ENCODE measurements at places on chromosomes 3 and 15.
A peak's percentile ranks its signal among the peaks of the same experiment; 100 is the strongest.

- no peak for DNase-seq
Observed at GRCh38 chr3:129065016-129065719, 4.6 kb downstream of the GP9 start.

GRCh38 chr15:94127006-94127405 is 104.4 kb upstream of the MCTP2 start:
- no peak for DNase-seq

GRCh38 chr3:120092474-120092873 is 1.8 kb downstream of the GSK3B start:
- no peak for DNase-seq

DNA sequence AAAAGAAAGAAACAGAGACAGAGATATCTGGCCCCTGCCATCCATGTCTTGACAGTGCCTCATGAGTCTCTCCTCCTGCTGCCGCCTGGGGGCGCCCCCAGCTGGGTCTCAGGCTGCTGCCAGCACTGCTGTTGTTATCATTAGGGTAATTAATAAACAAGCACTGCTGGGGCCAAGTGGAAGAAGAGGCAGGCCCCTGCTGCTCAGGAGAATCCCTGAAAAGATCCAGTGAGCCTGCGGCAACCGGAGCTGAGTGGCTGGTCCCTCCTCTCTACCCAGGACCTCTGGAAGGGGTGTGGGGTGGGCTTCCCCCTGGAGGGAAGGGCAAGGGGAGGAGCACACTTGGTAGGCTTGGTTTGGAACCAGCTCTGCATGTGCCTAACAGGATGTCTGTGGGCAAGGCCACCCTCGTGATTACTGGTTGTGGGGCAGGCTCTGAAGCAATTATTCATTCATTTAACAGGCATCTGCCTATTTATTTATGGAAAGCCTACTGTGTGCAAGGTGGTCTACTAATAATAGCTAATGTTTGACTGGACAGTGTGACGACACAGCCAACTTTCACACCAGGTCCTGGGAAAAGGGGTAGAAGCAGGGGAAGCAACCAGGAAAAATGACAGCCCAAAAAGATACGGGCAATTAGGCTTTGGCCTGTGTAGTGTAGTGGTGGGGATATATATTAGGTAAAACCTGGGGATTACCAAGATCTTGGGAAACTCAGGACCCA is 1.2 kb upstream of the TYRO3 start:
- DNase-seq: peak; percentile 58

DNA sequence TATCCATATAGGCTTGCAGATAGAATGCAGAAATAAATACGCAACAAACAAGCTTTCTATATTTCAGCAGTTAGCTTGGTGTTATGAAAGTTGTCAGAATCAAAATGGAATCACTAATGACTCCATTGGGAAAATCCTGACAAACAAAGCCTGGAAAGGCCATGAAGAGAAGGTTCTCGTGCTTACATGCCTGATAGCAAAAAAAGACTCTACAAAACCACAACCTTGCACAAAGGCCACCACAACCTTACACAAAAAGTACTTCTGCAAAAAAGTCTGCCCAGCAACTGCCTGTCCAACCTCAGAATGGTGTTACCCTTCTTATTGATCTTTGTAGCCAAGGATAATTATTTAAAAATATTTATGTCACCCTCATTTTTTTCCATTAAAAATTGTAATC is 14.4 kb upstream of the PLSCR1 start:
- DNase-seq: no peak

DNA sequence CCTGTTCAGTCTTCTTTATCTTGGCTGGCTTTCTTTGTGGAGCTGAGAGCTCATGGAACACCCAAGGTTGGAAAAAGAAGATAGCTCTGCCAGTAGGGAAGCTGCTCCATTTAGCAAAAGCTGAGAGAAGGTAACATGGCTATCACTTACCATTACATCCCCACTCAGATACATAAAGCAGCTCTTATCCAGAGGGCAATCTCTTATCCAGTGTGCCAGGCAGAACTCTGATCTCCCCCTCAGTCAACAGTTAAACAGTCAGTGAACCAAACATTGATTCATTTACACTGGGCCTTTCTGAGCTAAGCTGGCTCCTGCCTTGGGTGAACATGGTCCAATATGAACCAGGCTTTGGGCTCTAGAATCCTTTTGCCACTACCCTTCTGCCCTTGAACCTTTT is 624.2 kb downstream of the NTRK3 start:
- DNase-seq: no peak

DNA sequence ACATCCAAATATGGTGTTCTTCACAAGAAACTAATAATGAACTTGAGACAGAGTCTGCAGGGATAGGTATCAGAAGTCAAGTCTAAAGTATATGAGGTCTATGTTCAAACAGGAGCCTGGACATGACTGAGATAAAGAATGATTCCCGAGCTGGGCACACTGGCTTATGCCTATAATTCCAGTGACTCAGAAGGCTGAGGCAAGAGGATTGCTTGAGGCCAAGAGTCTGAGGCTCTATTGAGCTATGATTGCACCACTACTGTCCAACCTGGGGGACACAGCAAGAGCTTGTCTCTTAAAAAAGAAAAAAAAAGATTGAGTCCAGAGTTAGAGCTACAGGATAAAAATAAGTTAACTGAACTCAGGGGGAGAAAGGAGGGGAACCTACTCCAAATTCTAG is 246.5 kb downstream of the LRRN1 start:
- no peak for DNase-seq

DNA sequence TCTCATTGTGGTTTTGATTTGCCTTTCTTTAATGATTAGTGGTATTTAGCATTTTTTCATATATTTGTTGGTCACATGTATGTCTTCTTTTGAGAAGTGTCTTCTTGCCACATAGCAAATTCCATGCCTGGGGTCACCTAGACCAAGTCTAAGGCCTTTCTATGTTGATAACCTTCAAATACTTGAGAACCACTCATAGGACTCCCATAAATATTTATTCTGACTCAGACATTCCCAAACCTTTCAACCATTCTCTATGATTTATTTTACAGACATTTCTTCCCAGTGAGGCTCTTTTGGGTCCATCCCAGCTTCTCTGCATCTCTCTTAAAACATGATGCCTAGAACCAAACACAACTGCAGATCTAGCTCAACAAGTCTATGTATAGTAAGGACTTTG is 69.2 kb downstream of the ATP8B4 start:
- no peak for DNase-seq

GRCh38 chr3:114178770-114179368 is at the start of gene DRD3:
Gene DRD3 (minus strand): TSS chr3:114179052. CDS start chr3:114171992, 7,060 bp downstream.
- no peak for DNase-seq

DNA sequence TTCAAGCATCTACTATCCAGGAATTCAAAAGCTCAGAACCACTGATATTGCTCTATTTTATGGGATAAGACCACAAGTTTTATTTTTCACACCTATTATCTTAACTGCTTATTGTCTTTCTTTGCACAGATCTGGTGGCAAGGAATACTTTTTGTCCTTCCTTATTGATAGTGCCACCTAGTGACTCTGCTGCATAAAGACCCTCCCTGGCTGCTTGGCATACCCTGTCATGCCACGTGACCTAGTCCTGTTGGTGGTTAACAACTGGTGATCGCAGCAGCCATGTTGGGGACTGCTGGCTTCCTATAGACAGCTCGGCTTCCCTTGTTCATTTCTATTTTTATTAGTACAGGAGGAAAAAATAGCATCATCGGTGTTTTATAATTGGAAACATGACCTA is 236.3 kb downstream of the MEX3B start:
- DNase-seq: no peak

- DNase-seq: no peak
Observed at GRCh38 chr15:43184407-43185124, 637 bp upstream of the CCNDBP1 start.

GRCh38 chr3:195163719-195164572 is 107.0 kb downstream of the XXYLT1 start:
- DNase-seq: no peak

- DNase-seq: no peak
Observed at GRCh38 chr3:168604767-168605166, 509.0 kb upstream of the GOLIM4 start.

- DNase-seq: no peak
Observed at GRCh38 chr3:170623524-170623923, 37.6 kb upstream of the SLC7A14 start.

DNA sequence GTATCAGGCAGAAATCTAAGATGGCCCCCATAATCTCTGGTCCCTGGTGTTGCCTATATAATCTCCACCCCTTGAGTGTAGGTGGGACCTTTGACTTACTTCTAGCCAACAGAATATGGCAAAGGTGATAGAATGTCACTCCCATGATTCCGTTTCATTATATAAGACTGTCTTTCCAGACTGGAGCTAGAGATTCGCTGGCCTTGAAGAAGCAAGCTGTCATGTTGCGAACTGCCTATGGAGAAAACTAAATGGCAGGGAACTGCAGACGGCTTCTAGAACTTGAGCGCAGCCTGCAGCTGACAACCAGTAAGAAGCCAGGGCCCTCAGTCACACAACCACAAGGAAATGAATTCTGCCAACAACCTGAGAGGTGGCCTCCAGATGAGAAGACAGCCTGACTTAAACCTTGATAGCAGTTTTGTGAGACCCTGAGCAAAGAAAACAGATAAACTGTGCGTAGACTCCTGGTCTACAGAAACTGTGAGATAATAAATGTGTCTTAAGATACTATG is 2.2 kb upstream of the KPNA1 start:
- no peak for DNase-seq

GRCh38 chr3:42601896-42602581 is 1.6 kb downstream of the NKTR start:
- DNase-seq: no peak

GRCh38 chr3:185272033-185272432 is 18.2 kb upstream of the EHHADH start:
- DNase-seq: no peak

DNA sequence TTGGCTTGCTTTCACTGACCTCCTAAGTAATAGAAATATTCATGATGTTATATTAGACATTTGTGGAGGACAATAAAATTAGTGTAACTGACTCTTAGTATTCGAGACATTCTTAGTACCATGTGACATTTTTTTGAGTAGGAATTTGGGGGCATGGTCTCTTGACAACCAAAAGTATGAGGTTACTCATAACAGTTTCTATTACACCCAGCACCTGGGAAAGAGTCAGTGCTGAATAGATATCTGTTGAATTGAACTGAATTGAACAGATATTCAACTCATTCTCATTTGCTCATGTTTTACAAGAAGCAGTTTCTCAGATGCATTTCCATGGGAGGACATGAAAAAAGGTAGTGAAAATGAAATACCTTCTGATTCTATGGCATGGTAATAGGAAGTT is 84.4 kb downstream of the CMSS1 start:
- DNase-seq: no peak

DNA sequence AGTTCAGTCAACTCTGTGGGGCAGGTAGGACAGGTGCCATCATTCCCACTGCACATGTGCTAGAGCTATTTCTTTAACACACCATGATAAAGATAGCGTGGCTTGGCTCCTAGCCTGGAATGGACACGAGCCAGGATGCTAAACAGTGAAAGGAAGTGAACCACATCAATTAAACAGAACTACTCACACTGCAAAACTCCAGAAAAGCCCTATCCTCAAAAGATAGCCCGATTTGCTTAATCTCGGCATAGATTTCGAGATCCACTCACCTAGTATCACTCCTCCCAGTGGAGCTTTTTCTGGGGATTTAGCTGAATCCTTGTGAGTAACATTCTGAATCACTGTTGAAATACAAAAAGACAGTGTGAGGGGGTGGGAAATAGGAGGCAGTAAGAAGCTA is 118.0 kb downstream of the ABI3BP start:
- DNase-seq: no peak

DNA sequence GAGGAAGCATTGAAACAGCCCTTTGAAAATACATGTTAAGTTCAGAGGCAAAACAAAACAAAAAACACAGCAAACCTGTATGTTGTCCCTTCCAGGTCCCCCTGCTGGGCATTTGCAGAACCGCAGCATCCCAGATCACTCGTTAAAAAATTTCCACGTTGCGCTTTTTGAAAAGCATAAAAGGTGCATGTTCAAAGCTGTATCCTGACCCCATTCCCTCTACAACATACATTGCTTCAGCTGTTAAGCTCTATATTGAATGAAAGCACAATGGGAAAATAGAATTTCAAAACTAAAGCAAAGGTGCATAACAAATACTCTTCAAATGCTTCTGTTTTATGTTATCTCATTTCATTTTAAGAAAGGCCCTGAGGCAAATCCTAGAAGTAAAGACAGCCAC is 328.3 kb downstream of the THSD4 start:
- DNase-seq: no peak

DNA sequence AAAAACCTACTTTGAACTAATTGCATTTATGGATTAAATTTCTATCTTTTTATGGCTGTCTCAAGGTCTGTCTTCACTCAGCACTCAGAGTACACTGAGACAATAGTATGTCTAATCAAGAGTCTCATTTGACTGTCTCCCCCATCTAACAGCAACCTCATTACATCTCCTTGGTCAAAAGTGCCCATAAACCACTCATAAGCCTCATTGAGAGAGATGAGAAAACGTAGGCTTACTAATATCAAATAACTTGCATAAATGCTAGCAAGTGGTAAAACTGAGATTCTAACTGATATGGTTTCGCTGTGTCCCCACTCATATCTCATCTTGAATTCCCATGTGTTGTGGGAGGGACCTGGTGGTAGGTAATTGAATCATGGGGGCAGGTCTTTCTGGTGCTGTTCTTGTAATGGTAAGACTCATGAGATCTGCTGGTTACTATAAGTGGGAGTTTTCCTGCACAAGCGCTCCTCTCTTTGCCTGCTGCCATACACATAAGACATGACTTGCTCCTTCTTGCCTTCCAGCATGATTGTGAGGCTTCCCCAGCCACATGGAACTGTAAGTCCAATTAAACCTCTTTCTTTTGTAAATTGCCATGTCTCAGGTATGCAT is 113.9 kb downstream of the TFDP2 start:
- no peak for DNase-seq

Measured in activated CD8-positive, alpha-beta memory T cell treated with anti-CD3 and anti-CD28 coated beads for 4 hours (primary cell).